Heart right ventricle (tissue), 16 donors: ENCODE measurements at places on chromosomes 1 and 21. TPM values are rescaled to one million over a fixed set of nuclear protein-coding genes. Genes with fewer than 3 reads are reported as not detected.

SLC25A44 gene
- 26.0 TPM for total RNA-seq

AMY2B gene
- total RNA-seq = 29.7 TPM

RNU1-3 gene
- total RNA-seq = 2,262 TPM

EDARADD gene
- 2.5 TPM for total RNA-seq
